ENCODE measurements at places on chromosomes 1 and 21.
A peak's percentile ranks its signal among the peaks of the same experiment; 100 is the strongest.

DNA sequence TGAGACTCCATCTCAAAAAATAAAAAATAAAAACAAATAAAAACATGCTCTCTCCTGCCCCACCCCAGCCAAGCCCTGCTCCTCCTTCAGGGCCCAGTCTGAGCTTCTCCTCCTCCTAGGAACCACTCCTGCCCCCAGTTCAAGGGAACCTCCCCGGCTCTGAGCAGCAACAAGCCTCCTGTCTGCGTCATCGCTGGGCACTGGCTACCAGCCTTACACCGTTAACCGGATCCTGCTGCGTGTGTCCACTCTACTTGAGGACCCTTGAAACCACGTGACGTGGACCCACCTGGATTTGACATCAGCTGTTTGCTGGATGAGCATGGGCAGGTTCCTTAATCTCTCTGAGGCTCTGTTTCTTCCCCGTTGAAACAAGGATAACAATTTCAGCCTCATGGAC, 1.6 kb upstream of the TAS1R2 start:
- no peak for DNase-seq

GRCh38 chr1:58654322-58654721, 45.5 kb downstream of the MYSM1 start:
- DNase-seq: no peak

- no peak for DNase-seq
Observed at GRCh38 chr1:76336931-76337371, 262.4 kb downstream of the ST6GALNAC3 start.

DNA sequence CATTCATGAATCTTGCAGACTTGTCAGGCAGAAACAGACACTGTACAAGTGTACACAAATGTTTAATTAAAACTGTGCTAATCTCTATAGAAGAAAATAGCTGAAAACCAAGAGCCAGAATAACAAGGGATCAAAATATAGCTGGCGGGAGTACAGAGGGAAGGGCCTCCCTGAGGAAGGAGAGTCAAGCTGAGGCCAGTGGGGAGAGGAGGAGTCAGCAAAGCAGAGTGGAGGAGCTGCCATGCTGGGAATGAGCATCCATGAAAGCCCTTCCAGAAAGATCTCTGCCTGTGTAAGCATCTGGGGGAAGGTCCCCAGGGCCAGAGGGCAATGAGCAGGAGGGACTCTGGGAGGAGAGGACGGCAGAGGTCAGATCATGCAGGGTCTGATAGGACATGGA, 15.1 kb downstream of the SLAMF8 start:
- DNase-seq: no peak

DNA sequence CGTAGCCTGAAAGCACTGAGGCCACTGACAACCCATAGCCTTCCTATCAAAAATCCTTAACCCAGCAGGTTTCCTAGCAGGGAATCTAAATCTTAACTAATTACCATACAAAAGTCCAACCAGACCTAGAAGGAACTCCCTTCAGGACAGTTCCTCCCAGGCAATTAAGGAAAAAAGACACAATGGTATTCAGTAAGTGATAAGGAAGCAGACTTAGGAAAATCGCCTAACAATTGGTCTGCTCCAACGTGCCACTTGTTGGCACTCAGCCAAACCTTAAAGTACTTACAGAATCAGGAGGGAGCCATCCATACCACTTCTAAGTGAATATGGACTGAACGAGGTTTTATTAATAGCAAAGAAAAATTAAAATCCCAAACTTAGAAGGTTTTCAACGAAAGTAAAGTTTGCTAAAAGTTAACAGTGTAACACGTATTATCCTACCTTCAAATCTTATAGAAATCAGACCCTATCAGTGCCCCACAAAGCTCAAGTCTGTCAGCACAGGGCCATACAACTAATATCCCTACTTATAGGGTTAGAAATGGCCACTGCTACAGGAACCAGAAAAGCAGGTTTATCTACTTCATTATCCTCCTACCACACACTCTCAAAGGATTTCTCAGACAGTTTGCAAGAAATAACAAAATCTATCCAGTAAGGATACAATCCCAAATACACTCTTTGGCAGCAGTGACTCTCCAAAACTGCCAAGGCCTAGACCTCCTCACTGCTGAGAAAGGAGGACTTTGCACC, 29.0 kb downstream of the SPATA6 start:
- DNase-seq: no peak

GRCh38 chr21:18522181-18522972, 118.8 kb upstream of the TMPRSS15 start:
- no peak for DNase-seq

GRCh38 chr1:46517010-46517600, 27.5 kb downstream of the DMBX1 start:
- DNase-seq: no peak

DNA sequence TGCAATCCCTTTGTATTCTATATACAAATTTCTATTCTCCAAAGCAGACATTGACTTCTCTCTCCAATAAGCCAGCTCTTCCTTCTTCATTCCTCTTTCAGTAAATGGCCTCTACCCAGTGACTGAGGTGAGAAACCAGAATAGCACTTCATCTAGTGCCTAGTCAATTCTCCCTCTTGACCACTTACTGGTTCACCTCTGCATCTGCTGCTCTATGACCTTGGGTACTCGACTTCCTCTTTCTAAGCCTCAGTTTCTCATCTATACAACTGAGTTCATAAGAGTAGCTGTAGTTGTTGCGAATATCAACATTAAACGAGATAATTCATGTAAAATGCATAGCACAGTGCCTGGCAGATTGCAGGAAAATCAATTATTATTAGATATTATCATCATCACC, 12.4 kb downstream of the LYST start:
- DNase-seq: no peak

DNA sequence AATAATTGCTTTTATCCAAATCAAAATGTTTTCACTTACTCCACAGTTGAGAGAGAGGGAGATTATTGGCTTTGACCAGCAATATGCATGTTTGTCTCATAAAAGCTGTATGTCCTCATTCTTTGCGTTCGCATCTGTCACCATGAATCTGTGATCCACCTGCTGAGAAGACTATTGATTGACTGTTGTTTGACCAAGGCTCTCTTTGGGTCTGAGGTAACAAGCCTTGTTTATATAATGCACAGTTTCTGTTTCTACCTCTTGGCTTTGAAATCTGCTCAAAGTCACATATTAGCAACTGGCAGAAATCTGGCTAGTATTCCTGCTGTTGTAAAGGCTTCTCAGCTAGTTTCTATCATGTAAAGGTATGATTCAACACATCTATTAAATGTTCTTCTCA, 157.0 kb downstream of the LYPLAL1 start:
- no peak for DNase-seq

DNA sequence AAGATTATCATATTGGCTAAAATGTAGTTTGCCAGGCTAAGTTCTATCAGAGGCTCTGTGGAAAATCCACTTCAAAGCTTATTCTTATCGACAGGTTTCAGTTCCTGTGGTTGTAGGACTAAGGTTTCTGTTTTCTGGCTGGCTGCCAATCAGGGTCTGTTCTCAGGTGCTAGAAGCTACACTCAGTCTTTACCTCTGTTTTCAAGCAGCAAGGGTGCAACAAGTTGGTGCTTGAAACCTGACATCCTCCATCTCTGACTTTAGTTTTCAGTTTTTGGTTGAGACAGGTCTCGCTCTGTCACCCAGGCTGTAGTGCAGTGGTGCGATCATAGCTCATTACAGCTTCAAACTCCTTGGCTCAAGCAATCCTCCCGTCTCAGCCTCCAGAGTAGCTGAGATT, 15.3 kb upstream of the TMCO2 start:
- peak; percentile 60 for DNase-seq

DNA sequence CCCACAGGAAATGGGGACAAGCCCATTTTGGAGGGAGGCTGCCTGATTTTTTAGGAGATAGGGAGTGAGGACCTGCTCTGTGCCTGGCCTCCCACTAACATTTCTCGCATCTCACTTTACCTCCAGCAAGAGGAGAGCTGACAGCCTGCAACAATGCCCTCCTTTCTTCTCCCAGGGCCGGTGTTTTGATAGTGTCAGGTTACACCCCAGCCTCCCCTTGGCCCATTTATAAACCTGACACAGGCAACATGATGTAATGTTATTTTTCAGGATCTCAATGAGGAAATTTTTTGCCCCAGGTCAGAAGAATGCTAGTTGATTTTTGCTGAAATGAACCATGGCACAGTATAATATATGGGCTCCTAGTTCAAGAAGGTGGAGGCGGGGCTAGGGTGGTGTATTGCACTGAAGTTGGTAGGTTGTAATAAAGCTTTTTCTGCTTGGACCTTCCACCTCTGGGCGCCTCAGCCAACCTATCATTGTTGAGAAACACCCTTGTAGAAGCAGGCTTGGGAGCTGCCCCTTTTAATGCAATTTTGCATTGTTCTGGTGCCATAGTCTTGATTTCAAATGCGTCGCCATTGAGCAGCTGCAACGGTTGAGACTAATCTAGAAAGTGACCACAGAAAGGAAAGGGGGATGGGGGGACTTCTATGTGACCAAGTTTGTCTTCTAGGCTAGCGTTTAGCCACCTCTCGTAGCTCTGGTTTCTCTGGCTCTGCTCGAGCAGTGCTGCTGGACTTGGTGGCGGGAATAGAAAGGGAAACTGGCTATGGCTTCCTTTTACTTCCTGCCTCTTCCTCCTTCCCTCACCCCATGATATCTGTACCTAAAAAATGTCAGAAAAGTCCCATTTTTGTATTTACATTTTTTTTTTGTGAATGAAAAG, 53.0 kb downstream of the PBX1 start:
- DNase-seq: no peak

DNA sequence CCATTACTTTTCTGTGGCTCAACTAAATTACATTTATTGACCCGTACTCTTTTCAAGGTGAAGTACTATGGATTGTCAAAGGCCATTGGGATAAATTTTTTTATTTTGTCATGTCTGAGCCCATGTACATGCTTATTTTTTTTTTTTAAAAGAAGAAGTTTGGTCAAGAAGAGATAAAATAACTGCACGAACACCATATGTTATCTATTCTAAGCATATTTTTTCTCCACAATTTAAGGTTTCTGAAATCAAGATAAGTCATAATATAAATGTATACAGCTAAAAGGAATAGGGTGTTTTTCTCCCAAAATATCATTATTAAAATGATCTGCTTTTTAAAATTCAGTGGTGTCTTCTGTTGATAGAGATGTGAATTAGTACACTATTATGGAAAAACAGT, 35.0 kb upstream of the SH2D1B start:
- no peak for DNase-seq
